Osteoblast (primary cell): ENCODE measurements at places on chromosomes 4 and X.

DNA sequence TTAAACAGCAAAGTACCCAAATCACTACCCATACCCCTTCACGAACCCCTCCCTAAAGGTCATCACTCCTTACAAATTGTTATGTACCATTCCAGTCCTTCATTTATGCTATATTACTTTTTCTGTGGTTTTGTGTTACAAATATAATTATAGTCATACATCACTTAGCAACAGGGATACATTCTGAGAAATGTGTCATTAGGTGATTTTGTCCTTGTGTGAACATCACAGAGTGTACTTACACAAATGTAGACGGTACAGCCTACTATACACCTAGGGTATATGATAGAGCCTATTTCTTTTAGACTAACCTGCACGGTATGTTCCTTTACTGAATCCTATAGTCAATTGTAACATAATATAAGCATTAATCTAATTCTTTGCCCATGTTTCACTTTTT is 61.9 kb downstream of the ASB9 start:
- no peak for DNase-seq

GRCh38 chrX:10156199-10157031 is at the start of gene CLCN4:
CLCN4 (plus strand) TSS chrX:10156975; CDS start chrX:10185033, 28,058 bp downstream.
- peak; percentile 93 for DNase-seq

DNA sequence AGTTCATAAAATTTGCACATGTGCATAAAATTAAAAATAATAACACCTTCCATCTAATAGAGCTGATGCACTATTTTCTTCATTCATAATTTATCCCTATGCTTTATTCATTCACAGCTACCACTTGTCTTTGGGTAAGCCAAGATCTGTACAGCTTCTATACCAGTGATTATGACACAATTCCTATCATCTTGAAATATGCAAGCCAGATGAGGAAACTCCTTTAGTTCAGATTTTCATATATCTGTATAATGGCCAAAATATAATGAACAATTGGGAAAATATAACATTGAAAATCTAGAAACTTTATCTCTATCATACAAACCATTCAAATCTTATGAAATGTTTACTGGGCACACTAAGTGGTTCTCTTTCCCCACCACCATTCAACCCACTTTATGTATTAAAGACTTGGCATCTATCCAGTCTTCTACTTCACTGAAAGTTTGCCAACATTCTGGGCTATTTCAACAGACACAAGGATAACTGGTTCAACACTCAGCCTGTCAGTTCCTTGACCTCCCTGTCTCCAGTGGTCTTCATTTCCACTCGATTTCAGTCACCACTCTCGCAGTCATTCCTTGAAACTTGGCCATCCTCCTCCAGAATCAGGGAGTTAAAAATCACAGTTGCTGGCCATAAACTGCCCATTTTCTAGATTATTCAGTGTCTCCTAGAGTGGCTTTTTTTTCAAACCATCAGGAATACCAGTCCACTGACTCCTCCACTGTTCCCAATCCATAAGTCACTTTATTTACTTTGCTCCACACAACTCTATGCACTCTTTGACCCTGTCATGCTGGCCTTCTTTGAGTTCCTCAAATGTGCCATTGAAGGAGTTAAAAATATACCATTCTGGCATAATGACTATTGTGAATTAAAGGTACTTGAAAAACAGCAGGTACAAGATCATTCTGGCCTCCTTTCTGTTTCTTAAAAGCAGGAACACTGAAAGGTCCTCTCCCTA is 85.5 kb downstream of the CAMK2D start:
- no peak for DNase-seq

GRCh38 chr4:8869898-8870646 is 1.6 kb downstream of the HMX1 start:
- no peak for DNase-seq

DNA sequence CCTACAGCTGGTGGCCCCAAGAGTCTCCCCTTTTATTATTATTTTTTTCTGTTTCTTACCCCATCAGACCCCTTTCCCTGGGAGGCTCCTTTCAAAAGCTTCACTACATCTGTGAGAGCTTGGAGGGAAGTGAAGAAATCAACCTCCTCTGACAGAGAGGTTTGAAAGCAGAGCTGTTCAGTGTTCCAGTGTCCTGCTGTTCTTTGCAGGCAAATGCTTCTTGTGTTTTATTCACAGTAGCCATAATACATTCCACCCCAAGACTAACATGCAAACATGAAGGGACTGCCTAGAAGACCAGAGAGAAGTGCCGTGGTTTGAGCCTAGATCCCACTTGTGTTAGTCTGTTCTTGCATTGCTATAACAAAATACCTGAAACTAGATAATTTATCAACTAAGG is 192.1 kb downstream of the PTTG2 start:
- no peak for DNase-seq

- no peak for DNase-seq
Observed at GRCh38 chr4:170743633-170744032, 653.9 kb upstream of the AADAT start.

DNA sequence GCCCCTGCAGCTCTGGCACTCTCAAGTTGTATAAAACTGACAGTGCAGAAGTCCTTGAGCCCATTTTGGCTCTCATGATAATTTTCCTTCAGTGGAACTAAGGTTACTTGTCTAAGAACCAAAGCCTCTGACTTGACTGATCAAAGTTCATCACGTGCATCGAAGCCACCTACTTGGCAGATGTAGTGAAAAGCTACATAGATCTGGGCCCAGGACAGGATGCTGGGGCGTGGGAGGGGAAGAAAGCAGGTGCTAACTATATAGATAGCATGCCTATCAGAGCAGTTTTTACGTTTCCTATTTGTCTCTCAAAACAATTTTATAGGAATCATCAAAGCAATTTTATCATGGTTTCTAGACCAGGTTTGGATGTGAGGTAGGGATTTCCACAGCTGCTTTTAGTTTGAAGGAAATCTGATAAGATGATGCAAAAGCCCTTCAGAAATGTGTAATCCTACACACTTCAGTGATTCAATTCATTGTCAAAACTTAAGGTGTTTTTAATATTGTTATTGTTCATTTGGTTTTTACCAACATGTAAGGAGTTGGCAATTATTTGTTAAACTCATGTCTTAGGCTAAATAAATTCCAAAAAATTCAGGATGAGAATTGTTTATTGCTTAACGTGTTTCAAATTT is 1.2 kb upstream of the CD40LG start:
- no peak for DNase-seq

- DNase-seq: no peak
Observed at GRCh38 chrX:120236687-120237479, 13.7 kb upstream of the ZBTB33 start.

DNA sequence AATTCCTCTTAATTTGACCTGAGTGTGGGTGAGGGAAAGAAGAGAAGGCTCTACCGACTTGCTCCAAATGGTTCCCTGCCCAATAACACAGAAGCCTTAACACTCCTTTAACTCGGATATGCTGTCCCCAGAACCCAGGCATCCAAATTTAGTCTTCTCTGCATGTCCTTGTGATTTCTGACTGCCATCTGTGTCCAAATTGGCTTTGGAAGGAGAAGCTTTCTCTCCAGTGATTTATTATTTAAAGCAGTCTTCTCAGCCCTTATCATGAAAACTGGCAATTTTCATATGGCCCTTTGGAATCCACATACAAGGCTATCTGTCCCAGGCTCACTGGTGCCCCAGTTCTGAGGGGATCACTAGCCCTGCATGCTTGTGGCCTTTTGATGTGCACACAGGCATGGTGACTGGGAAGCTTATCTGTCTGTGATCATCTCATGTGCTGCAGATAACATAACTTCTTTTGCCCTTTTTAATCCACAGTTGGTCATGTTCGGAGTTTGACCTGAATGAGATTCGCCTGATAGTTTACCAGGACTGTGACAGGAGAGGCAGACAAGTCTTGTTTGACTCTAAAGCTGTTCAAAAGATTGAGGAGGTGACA is 56.7 kb downstream of the FNIP2 start:
- no peak for DNase-seq

GRCh38 chrX:153853180-153853901 is 23.0 kb upstream of the PDZD4 start:
- DNase-seq: no peak

- no peak for DNase-seq
Observed at GRCh38 chr4:112378243-112378620, 81.1 kb downstream of the ALPK1 start.

- DNase-seq: no peak
Observed at GRCh38 chr4:157372567-157372966, 152.0 kb downstream of the GRIA2 start.

DNA sequence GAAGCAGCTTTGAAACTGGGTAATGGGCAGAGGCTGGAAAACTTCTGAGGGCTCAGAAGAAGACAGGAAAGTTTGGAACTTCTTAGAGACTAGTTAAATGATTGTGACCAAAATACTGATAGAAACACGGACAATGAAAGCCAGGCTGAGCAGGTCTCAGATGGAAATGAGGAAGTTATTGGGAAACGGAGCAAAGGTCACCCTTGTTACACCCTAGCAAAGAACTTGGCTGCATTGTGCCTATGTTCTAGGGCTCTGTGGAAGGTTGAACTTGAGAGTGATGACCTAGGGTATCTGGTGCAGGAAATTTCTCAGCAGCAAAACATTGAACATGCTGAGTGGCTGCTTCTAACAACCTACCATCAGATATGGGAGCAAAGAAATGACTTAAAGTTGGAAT is 50.8 kb upstream of the FBXW7 start:
- DNase-seq: no peak

- DNase-seq: no peak
Observed at GRCh38 chr4:85598936-85599335, 124.0 kb downstream of the ARHGAP24 start.

GRCh38 chr4:176925962-176926361 is 133.2 kb upstream of the VEGFC start:
- DNase-seq: no peak
